GM10248 (cell line): ENCODE measurements at places on chromosomes 16 and 17.

- DNase-seq = no peak
Measured at GRCh38 chr17:3678821-3679530, 10.4 kb downstream of the EMC6 start.

GRCh38 chr17:74748529-74749278 lies at the start of gene NHERF1:
Gene NHERF1, plus strand, starts transcription at chr17:74748628. Its CDS starts 219 bp downstream, at chr17:74748847.
- peak; percentile 99 for DNase-seq

GRCh38 chr17:16988749-16989229 lies 16.9 kb upstream of the TNFRSF13B start:
- peak; percentile 50 for DNase-seq

DNA sequence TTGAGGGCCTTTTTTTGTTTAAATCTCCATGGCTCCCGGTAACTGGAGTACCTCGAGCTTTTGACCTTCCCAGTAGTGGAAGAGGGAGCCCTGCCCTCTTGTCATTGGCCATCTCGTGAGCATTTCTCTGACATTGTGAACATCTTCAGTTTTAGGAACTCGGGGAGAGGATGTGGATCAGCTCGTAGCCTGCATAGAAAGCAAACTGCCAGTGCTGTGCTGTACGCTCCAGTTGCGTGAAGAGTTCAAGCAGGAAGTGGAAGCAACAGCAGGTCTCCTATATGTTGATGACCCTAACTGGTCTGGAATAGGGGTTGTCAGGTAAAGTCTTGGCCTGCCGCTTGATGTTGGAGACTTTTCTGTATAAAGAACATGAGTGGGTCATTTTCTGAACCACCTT lies 24.3 kb downstream of the NTAN1 start:
- no peak for DNase-seq

DNA sequence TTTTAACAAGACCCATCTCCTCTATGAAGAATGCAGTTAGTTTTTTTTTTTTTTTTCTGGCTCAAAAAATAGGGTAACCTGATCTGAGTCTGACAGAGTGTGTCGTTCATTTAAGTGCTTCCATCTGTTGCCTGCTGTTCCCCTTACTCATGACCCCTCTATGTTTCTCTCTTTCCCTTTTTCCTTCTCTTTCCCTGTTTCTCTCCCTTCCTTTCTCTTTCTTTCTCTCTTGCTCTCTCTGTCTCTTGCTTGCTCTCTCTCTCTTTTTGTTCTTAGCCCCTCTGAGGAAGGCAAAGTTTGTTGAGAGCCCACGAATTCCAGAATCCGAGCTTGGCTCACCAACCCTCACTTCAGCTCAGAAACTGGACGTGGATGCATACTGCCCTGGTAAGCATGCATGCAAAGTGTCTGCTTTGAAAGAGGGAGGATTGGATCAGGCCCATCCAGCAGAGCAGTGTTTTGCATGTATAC lies 185.0 kb downstream of the TANC2 start:
- no peak for DNase-seq

GRCh38 chr16:78195797-78196196 lies 96.3 kb downstream of the WWOX start:
- DNase-seq = no peak

DNA sequence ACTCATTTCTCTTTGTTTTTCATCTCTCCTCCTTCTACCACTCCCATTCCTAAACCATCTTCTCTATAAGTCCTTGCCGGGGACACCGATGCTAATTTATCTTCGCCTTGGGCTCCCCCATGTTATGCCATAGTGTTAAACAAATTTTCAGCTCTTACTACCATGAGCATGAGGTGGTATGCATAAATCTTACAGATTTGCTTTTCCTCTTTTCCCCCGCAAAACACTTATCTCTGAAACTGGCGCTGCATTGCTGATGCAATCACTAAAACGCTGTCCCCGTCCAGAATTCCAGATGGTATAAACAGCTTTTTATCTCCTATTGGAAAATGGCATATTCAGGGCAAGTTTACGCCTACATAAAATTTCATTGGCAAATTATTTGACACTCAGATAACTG lies 673.6 kb upstream of the CDH8 start:
- no peak for DNase-seq

GRCh38 chr16:11585460-11586377 lies 1.0 kb downstream of the LITAF start:
- DNase-seq = no peak

- no peak for DNase-seq
Measured at GRCh38 chr16:78984887-78985464, 615.6 kb downstream of the MAF start.

- no peak for DNase-seq
Measured at GRCh38 chr16:46582313-46582712, 38.9 kb downstream of the SHCBP1 start.

DNA sequence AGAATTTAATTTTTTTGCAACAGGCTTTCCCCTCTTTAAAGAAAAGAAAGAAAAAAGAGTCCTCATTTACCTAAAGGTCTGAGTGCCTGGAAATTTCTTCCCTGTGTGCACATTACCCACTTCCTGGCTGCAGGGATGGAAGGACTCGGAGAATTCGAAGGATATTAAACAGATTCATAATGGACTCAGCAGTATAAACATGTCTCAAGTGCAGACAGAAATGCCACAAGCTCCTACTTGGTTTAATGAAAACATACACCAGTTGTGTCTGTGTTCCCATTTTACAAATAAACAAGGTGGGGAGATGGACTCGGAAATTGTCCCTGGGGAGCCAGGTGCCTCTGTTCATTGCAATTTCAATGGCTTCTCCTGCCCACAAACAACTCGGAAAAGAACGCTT lies 47.2 kb downstream of the MEOX1 start:
- DNase-seq = no peak

GRCh38 chr17:38914741-38915638 lies 10.4 kb upstream of the LASP1NB start:
- no peak for DNase-seq

DNA sequence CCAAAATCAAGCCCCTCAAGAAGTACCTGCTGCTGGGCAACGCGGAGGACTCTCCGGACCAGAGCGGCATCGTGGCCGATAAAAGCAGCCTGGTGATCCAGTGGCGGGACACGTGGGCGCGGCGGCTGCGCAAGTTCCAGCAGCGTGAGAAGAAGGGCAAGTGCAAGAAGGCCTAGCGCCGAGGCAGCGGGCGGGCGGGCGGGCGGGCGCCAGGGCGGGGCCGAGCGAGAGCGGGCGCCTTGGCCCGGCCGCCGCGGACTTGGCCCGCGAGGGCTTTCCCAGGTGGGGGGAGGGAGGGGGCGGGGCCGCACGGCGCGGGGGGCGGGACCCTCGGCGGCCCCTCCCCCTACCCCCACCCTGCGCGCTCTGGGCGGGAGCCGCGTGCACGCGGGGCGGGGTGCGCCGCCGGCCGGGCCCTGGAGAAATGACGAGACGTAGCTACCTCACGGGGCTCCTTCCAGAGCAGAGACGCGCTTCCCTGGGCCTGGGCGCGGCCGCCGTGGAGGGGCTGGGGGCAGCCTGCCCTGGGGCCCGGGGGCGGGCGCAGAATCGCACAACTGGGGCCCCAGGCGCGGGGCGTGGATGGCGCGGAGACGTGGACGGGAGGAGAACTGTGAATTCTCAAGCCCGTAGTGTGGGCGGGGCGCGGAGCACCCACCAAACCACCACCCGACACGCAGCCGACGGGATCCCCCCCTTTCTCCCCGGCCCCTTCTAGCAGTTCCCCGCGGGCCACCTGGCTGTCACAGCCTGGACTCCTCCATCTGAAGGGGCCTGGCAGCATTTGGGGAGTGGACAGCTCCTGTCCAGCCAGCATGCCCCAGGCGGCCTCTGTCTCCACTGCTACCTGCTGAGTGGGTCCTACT lies 218.7 kb downstream of the NTN1 start:
- DNase-seq = peak; percentile 94

- DNase-seq = no peak
Measured at GRCh38 chr17:41463746-41464145, 3.4 kb downstream of the KRT32 start.

DNA sequence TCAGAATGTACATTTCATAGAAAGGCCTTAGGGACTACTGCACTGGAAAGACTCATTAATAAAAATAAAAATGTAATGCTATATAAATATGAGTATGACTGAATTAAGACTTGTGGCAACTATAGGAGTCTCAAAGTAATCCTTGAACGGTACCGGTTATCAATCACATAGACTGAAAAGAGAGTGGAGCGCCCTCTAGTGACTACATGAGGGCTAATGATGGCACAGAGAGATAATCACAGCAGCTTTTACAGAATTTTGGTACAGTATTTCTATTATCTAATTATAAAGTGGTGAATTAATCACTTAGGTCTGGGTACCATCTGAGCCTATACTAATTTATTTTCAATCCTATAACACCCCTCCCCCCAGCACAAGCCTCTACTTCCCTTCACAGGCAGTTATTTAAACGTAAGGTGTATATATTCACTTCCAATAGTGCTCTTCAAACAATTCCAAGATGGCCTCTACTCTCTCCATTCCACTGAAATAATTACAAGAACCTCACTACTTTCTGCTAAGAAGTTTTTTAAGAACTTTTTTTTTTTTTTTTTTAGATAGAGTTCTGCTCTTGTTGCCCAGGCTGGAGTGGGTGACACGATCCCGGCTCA lies 40.7 kb upstream of the ANKFY1 start:
- peak; percentile 67 for DNase-seq

GRCh38 chr16:30533748-30534367 lies 800 bp downstream of the ZNF747 start:
- DNase-seq = no peak

GRCh38 chr17:59315866-59316265 lies 15.6 kb upstream of the YPEL2 start:
- no peak for DNase-seq

GRCh38 chr16:22721511-22722100 lies 92.4 kb upstream of the HS3ST2 start:
- DNase-seq = no peak

- no peak for DNase-seq
Measured at GRCh38 chr16:83794860-83795554, 12.8 kb upstream of the HSBP1 start.

- no peak for DNase-seq
Measured at GRCh38 chr17:10518271-10519037, at the start of gene MYH1. Gene MYH1, minus strand, starts transcription at chr17:10518542. Its CDS starts 1,900 bp downstream, at chr17:10516642.

GRCh38 chr17:60169921-60170817 lies 20.4 kb downstream of the CA4 start:
- no peak for DNase-seq

- DNase-seq = no peak
Measured at GRCh38 chr17:49573510-49574322, 2.0 kb upstream of the NXPH3 start.
